ENCODE measurements at places on chromosomes 11 and 22. TPM values are rescaled to one million over a fixed set of nuclear protein-coding genes. Genes with fewer than 3 reads are reported as not detected.

SMIM35 gene
- total RNA-seq: not detected

FIBIN gene
- 53.2 TPM for total RNA-seq

NXPE1 gene
- total RNA-seq: not detected

ABCG4 gene
- total RNA-seq: 0.09 TPM

ACAD8 gene
- total RNA-seq: 18.8 TPM

FOLR3 gene
- 0.34 TPM for total RNA-seq

FAM111B gene
- total RNA-seq: 0.09 TPM

TSPAN32 gene
- total RNA-seq: 0.47 TPM

OR10W1 gene
- total RNA-seq: under 0.01 TPM

OR51E2 gene
- total RNA-seq: not detected

SPDYC gene
- total RNA-seq: not detected

CNGA4 gene
- total RNA-seq: 0.09 TPM

SRPRA gene
- total RNA-seq: 59.8 TPM

TAF1D gene
- total RNA-seq: 67.9 TPM

TRIM66 gene
- 9.8 TPM for total RNA-seq

BEST1 gene
- total RNA-seq: 4.6 TPM

SLC22A6 gene
- total RNA-seq: not detected

OR8A1 gene
- not detected for total RNA-seq

DKK3 gene
- total RNA-seq: 441 TPM

GPR83 gene
- not detected for total RNA-seq

RNH1 gene
- total RNA-seq: 385 TPM

MRGPRE gene
- not detected for total RNA-seq

CDHR5 gene
- not detected for total RNA-seq

LIF gene
- 12.8 TPM for total RNA-seq

ANKRD49 gene
- 9.0 TPM for total RNA-seq

SLC35E4 gene
- 7.4 TPM for total RNA-seq

KCNJ1 gene
- total RNA-seq: under 0.01 TPM

RASL10A gene
- not detected for total RNA-seq

HOATZ gene
- not detected for total RNA-seq

SPATA19 gene
- total RNA-seq: not detected

OR2AG2 gene
- total RNA-seq: 0.16 TPM

UCP2 gene
- total RNA-seq: 1.9 TPM

KRTAP5-8 gene
- not detected for total RNA-seq

NCAM1 gene
- not detected for total RNA-seq

CRACR2B gene
- 2.4 TPM for total RNA-seq

FGF4 gene
- total RNA-seq: not detected

MS4A1 gene
- not detected for total RNA-seq

FERMT3 gene
- 2.0 TPM for total RNA-seq

PYGM gene
- 3.9 TPM for total RNA-seq

OR51B2 gene
- not detected for total RNA-seq

P4HA3 gene
- 2.9 TPM for total RNA-seq

TRIM34 gene
- 23.1 TPM for total RNA-seq

AASDHPPT gene
- total RNA-seq: 44.1 TPM

FREY1 gene
- 2.2 TPM for total RNA-seq

ALDH3B2 gene
- not detected for total RNA-seq

ANO9 gene
- total RNA-seq: under 0.01 TPM

DERL3 gene
- total RNA-seq: 0.43 TPM

NPTXR gene
- total RNA-seq: 1.1 TPM

B3GAT3 gene
- total RNA-seq: 16.7 TPM

Data from bronchial smooth muscle cell (primary cell).